ENCODE measurements at places on chromosomes 4 and X.

DNA sequence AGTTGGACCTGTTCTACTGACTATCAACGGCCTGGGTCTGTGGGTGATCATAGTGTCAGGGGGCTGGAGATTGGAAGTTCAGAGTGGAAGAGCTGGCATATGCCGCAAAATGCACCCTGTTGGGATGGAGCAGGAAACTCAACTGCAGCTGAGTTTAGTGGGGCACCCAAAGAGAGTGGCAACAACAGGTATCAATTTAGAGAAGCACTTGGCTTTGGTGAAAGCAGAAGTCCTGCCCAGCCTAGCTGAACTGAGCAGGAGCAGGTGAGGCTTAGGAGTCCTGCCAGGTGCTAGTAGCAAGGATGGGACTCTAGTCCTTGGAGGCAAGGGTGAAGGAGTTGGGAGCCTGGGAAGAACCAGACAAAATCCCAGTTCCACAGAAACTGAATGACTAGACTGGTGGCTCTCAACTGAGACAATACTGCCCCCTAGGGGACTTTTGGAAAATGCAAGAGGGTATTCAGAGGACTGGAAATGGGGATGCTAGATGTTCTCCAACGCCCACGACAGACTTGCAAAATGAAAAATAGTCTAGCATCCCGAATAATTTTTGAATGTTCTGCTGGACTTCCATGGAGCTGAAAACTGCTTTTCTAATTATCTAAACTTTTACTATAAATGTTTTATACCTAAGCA, 49.4 kb downstream of the RTL9 start:
- DNase-seq, result peak; percentile 52

DNA sequence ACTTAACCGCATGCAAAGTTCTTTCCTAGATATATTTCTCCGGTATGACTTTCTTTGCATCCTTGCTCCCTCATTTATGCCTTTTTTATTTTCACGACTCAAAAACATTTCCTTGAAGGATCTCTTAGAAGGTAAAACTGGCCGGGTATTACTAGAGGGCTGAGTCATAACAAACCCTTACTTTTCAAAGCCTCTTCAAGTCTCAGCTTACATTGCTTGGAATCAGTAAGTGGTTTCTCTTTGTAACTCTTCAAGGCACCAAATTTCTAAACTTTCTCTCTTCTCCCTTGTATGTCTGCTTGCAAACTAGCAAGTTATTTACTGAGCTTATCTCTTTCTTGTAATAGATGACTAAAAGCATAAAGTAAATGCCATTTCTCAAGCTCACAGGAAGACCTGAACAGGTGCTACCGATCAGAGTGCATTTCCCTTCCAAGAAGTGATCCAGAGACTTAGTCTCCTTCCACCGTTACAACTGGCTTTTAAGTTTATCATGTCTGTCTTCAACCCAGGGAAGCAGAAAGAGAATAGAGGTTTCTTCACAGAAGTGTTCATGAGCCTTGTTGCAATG, 75.5 kb downstream of the ANXA10 start:
- DNase-seq, result no peak

DNA sequence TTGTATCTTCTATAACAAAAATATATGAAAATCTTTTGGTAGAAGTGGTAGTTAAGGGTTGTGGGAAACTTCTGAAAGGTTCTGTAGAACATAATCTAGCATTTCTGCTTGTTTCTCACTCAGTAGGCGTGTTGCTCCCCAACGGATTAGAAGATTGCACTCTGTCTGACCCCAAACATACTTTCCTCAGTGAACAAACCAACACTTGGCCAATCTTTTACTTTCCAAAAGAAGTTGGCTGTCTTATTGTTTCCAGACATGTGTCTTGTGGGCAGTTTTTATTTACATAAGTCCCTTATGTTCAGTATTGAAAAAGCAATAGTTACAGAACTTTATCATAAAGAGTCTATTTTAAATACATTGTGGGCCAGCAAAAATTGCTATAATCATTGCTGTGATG, 312.8 kb upstream of the EPHA5 start:
- no peak for DNase-seq

- DNase-seq, result no peak
Observed at GRCh38 chr4:98677799-98678198, 19.4 kb upstream of the TSPAN5 start.

GRCh38 chrX:43525901-43526610, 130.0 kb upstream of the MAOA start:
- no peak for DNase-seq

GRCh38 chr4:5678977-5679376, 29.4 kb downstream of the EVC2 start:
- DNase-seq, result no peak

GRCh38 chr4:35151816-35152572, 1092.3 kb downstream of the ARAP2 start:
- DNase-seq, result peak; percentile 42

DNA sequence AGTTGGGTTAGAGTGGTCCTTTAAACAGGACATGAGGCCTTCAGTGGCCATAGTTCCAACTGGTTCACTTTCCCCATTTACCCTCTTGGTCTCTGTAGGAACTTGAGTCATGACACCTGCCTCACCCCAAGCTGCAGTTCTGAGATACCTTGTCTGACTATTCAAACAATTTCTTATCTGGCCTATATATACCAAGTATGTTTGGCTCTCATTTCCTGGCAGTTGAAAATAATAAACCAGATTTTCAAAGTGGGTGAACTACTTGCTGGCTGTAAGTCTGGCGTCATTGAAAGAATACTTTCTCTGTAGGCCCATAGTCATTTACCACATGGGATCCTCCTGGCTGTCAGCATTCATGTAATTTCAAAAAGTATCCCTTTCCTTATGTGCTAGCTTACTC, 228.8 kb downstream of the SHROOM3 start:
- no peak for DNase-seq

DNA sequence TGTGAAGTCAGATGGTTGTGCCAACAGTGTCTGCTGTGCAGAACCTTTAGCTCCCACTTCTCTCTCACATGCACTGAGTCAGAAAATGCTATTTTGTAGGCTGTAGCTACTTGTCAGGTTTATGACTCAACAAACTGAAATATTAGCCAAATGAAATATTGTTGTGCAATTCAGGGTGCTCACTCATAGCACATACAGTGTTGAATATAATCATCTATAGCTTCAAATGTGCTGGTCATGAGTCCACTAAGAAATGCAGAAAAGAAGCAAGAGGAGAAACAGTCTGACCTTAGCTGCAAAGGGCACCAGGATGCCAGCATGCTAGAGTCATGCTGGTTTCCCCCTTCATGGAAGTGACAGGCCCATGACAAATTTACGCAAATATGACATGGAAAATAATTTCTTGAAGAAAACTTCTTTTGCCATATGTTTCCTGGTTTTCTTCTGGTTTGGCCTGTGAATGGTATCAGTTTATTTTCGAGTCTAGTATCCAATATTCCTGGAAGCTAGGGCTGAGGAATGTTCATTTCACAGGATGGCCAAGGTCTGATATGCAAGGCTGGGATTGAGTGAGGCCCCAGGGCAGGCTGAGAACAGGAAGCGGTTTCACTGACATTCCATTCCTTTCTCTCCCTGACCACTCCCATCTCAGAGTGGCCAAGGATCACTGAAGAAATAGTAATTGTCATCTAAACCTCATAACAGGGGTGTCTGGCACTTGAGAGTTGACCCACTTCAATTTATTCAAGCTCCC, 10.3 kb upstream of the CXCL2 start:
- DNase-seq, result no peak

DNA sequence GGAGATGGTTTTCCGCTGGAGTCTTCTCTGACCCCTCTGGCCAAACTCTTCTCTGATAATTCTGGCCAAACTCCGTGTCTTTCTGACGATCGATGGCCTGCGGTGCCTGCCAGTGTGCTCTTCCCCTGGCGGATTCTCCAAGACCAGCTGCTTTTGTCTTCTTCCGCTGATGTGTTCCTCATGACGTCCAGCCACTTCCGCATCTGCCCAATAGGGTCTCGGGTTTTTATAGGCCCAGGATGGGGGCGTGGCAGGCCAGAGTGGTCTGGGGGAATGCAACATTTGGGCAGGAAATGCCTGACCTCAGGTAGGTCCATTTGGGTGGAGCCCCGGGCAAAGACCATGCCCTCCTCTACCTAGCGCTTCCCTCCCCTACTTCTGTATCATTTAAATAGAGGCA, 1542.1 kb downstream of the STIM2 start:
- no peak for DNase-seq

DNA sequence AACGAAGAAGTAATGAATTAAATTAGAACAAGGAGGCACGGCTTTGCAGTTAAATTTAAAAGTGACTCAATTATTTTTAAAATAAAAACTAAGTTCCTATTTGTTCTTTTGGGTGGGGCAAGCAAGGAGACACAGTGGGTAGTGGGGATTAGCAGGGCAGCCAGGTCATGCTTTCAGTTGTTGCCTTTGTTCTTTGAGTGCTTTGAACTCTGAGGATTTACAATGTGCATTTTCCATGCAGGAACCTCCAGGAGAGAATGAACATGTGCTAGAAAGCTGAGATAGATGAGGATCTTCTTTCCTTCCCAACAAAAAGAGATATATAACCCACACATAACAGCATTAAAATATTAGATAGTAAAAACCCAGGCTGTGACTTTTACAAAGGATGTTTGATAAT, 420.4 kb upstream of the CTSO start:
- DNase-seq, result no peak

- no peak for DNase-seq
Observed at GRCh38 chrX:103124284-103124683, 31.3 kb upstream of the NXF3 start.

DNA sequence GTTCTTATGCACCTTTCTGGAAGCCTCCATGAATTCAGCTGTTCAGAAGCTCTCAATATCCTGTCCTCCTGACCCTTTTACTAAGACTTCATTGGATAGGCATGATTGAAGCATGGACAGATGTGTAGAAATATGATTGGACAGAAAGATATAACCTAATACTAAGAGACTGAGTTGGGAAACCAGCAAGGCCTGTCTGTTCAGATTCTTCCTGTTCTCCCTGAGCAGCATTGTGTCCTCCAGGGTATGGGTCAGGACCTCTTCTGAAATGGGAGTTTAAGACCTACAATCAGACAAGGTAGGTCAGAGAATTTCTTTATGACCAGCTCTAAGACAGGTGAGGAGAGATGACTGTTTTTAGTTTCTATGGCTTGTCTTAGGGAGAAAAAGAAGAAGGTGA, 23.9 kb upstream of the MAGEA11 start:
- no peak for DNase-seq

DNA sequence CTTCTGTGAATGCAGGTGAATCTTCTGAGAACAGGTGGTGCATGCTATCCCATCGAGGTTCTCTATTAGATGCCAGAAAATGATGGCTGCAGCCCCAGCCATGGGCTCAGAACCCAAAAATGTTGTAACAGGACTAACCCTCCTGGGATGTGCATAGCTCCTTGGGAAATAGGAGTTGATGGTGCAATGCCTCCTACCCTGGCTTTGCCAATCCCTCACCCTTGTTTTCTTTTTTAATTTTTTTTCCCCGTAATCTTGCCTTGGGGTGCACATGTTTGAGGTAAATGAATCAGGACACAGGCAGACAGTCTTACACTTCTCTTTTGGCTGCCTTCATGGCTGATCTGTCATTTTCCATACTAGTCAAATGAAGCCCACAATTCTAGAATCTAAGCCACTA, 96.6 kb downstream of the KIT start:
- DNase-seq, result no peak

DNA sequence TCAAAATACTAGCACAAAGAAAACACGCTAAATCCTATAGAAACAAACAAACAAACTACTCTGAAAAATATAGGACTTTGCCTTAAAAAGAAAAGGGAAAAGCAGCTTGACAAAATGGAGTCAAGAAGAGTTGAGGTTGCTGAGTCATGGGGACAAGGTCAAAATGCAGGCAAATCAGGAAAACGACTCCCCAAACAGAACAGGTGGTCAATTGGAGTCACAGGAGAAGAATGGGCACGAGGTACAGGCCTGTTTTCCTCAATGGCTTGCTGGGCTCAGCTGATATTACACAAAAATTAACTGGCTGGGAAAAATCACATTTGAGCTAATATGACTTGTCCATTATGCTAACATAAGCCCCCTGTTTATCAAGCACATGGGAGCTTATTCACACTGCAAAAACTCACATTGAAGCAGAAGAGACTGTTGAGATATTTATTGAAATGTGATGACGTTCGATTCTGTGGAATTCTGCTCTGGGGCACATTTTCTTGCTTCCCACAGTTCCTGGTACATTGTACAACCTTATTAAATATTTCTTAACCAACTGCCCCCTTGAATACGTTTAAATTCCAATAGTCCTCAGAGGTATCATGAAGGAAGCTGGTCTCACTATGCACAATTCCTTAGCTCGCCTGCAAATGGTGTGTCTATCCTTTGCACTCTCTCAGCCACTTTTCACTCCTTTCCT, 1622.1 kb downstream of the STIM2 start:
- no peak for DNase-seq

DNA sequence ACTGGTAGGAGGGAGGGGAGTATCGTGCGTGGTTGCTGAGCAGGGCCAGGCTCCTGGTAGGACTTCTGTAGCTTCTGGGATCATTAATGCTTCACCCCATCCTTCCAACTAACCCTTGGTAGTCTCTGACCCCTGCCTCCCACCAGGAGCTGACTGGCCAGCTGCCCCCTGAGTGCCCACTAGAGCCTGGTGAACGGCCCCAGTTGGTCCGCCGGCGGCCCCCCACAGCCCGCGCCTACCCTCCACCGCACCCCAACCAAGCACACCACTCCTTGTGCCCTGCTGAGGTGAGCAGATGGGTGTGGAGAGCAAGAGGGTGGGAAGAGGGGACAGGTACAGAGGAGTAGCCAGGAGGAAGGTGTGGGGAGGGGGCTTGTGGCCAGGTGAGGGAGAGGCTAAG, 4.9 kb downstream of the CCDC120 start:
- DNase-seq, result no peak

DNA sequence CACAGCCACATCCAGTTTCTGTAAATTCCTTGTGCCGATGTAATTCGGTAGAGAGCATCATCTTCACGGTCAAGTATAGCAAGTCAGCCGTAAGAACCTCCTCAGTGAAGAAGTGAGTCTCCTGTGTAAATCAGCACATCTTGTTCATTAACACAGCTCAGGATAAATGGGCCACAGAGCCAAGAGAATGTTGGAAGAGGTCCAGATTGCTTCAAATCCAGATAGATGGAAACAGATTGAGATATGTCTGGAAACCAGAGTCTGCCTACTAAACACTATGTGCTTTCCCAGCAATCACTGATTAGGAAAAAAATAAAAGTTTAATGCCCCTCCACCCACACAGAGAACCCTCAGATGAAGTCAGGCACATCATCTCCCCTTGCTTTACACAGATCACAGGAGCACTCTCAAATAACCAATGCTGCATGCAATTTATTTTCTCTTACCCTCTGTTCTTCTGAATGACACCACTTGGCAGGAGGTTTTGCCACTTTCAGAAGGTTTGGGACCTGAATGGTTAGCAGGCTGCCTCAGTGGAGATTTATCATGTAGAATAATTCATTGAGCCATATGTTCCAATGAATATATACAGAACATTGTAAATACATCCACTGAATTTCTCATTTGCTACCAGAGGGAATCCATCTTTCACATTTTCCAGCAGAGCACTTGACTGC, 357.7 kb downstream of the C4orf33 start:
- no peak for DNase-seq

- DNase-seq, result peak; percentile 30
Observed at GRCh38 chr4:83644677-83645659, 109.1 kb downstream of the GPAT3 start.

GRCh38 chr4:37040816-37041215, 203.7 kb upstream of the NWD2 start:
- DNase-seq, result no peak

GRCh38 chr4:72613959-72614358, 44.9 kb upstream of the ADAMTS3 start:
- no peak for DNase-seq

GRCh38 chrX:42241421-42241820, 318.1 kb upstream of the CASK start:
- DNase-seq, result no peak
